Esophagus mucosa (tissue), 1 donor: ENCODE measurements at places on chromosomes 1 and 21. TPM values are rescaled to one million over a fixed set of nuclear protein-coding genes. Genes with fewer than 3 reads are reported as not detected.

- no peak for ATAC-seq
Measured at GRCh38 chr1:217892750-217893149, 261.6 kb downstream of the SPATA17 start.

DNA sequence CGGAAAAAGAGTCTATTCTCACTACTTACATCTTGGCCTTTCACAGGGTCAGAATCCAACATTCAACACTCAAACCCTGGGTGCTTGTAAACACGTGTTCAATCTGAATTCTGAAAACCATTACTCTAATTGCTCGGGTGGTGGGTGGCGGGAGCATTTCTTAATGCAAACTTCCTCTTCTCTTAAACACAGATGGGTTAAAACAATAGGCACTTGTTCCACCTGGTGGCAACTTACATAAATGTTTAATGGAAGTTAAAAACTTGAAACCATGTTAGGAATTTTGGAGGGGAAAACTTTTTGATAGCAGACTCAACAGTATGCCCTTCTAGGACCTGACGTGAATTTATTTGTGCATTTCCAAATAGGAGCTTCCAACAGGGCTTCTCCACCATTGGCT, 23.4 kb upstream of the TDRD10 start:
- no peak for ATAC-seq

DNA sequence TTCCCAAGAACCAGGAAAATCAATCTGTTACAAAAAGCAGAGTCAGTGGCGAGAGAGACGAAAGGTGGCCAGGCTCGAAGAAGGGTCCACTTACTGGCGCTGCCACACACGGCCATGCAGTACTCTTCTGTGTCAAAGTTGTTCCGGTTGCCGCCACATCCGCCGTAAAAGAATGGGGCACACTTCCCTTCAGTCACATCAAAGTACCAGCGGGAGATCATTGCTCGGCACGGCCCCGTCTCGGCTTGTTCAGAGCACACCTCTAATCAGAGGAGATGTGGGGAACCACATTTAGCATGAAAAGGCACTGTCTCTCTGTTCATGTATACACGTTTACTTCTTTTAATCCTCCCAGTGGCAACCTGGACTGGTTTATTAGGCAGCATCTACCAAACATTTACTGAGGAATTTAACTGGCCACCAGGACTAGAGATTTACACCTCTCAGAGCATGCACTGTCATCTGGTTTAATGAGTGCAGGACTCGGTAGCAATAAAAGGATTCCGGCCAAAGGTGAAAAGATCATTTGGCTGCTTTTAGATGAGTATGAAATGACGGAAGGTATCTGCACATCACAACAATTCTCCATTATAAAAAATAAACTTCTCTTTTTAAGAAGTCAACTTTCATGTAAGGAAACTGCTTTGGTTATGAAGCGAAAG, 170.5 kb downstream of the APP start:
- no peak for ATAC-seq

- no peak for ATAC-seq
Measured at GRCh38 chr1:24622218-24622617, 20.9 kb upstream of the SRRM1 start.

GRCh38 chr1:42983693-42984092, 25.0 kb upstream of the SLC2A1 start:
- ATAC-seq = no peak

GRCh38 chr1:27773826-27774445, 917 bp downstream of the STX12 start:
- ATAC-seq = peak; percentile 3

DNA sequence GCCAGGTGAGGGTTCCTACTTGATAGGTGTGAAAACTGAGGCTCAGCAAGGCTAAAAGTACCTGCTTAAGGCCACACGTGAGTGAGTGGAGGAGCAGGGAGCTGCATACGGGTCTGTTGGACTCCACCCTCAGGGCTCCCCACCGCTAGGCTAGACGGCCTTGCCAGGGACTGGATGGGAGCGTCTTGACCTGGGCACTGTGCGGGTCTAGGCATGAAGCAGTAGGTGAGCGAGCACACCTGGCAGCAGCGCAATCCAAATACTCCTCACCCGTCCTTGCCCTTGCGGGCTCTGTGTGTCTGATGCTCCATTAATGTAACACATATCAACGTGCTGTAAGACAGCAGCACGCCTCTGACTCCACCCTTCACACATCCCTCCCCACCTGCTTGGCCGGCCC, 94.0 kb downstream of the LACTBL1 start:
- peak; percentile 80 for ATAC-seq

GRCh38 chr1:14421977-14422609, 176.4 kb upstream of the KAZN start:
- no peak for ATAC-seq

- no peak for ATAC-seq
Measured at GRCh38 chr1:212228591-212229119, 56.6 kb upstream of the PPP2R5A start.

GRCh38 chr1:243725075-243725474, 125.0 kb downstream of the AKT3 start:
- ATAC-seq = no peak

DNA sequence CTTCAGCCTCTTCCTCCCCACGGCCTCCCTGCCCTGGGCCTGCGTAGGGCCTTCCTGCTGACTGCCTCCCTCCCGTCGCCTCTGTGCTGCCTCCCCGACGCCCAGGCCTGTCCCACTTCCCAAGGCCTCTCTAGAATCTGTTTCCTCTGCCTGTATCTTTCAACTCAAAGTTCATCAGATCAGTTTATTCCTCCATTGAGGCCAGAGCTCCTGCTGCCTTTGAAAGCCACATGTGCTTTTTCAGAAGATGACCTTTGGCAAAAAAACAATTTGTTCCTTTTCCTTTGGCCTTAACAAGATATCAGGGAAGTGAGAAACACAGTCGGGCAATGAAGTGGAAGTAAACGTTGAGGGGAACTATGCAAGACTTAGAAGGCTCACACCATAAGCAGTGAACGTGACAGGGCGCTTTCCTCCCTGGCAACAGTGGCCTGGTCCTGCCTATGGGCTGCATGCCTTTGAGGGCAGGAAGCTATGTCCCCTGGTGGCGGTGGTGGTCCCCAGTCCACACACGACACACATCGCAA, 85.9 kb downstream of the PSMG1 start:
- no peak for ATAC-seq

GRCh38 chr1:19704247-19705113, 39.8 kb downstream of the HTR6 start:
- ATAC-seq = peak; percentile 91

DNA sequence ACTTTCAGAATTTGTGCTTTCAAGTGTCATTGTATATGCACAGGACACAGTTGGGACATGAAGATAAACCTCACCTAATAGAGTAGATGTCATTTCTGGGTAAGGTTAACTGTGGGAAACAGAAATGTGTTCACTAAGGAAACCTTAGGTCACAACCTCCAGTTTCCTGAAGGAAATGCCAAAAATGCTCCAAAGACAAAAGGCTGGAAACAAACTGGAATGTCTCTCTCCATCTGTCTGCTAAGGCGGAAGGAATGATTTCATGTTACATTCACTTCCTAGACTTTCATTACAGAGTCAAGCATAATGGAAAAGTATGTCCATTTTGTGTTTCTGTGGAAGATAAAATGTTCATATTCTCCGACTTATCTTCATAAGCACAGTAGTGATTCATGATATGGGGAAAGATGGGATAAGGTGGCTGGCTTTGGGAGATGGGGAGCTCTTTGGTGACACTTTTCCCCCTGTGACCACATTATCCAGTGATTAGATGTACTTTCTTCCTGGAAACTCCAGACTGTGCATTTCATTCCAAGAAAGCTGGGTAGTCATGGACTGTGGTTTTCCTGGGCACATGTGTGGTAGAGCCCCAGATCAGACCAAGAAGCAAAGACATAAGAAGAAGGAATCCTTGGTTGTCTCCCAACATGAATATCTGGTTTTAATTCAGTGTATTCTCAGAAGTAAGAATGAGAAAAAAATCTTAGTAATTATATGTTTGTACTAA, 5.7 kb downstream of the S1PR1 start:
- no peak for ATAC-seq

DNA sequence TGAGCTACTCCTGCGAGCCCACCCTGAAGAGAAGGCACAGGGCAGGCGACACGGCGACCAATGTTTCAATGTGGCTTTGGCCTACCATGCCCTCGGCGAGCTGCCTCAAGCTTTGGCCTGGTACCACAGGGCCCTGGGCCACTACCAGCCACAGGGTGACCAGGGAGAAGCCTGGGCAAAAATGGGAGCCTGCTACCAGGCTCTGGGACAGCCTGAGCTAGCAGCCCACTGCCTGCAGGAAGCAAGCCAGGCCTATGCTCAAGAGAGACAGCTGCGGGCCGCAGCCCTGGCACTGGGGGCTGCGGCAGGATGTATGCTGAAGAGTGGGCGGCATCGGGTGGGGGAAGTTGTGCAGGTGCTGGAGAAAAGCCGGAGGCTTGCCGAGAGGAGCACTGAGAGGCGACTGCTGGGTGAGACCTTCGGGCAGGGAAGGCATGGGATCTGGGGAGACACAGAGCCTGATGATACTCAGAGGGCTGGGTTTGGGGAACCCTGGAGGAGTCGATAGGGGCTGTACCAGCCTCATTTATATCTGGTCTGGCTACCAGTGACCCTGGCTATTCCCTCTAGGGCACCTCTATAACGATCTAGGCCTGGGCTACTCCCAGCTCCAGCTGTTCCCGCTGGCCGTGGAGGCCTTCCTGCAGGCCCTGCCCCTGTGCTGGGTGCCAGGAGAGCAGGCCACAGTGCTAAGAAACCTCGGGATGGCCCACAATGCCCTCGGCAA, 2.3 kb downstream of the TTC24 start:
- ATAC-seq = no peak

DNA sequence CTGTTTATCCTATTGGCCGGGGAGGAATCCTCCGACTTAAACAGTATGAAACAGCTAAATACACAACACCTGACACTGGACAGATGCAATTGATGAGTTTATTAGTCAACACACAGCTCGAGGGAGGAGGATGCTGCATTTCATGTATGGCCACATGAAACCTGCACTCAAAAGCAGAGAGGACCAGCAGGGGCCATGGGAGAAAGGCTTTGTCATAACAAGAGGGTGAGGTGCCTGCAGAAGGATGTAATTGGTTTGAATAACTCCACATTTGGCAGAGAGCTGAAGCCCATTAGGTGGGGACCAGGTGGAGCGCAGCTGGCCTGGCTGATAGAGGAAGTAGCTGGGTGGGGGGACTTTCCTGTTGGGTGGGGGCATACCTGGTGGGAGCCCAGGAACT, 599.1 kb downstream of the PTPRU start:
- ATAC-seq = no peak

- ATAC-seq = no peak
Measured at GRCh38 chr1:94578856-94579255, 37.3 kb upstream of the F3 start.

DNA sequence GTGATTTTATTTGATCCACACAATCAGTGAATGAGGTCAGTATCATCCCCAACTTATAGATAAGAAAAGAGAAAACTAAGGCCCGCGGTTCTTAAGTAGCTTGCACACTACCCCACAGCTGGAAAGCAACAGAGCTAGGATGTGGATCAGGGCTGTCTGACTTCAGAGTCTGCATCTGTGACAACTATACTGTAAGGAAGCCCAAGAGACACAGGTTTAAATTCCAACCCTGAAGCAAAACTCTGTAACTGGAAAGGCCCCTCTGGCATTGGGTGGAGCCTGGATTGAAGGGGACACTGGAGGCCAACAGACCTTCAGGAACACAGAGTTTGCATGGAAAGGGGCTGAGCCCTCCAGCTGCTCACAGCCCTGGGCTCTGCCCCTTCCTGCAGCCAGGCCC, 40.2 kb downstream of the LGR6 start:
- ATAC-seq = no peak

- ATAC-seq = no peak
Measured at GRCh38 chr1:55129194-55129728, 85.9 kb downstream of the USP24 start.

DNA sequence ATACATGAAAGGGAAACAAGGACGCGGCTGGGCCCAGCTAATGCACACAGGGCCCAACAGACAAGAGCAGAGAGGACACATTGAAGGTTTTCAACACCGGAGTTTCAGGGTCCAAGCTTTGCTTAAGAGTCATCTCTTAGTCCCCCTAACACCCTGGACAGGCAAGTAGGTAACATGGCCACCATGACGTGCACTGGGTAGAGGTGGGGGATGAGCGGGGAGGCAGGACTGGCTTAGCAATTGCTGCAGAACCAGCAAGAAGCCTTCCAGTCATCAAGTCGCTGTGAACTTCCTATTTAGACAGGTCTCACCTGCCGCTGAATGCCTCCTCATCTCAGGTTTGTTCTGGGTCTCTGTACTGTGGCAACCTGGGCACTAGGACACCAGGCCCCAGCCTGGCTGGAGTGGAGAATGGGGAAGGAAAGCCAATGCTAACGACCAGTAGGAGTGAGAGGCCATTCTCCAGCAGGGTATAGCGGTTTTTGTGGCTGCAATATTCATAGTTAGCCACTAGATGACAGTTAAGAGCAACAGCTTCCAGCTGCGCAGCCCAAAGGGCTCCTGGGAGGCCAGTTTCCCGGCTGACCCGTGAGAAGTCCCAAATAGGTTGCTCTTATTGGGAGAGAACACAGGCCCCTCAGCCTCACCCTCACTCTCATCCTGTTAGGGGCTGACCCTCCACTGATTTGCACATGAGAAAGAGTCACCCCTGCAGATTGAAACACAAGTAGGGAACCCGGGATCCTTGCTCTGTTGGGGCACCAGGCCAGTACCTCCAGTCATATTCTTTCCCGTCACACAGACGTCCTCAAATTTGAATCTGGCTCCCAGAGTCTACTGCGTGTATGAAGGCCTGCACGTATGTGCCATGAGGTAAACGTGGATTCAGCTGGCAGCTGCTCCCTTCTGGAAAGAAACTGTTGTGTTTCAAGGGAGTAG, 6.0 kb upstream of the PIGC start:
- peak; percentile 66 for ATAC-seq

DNA sequence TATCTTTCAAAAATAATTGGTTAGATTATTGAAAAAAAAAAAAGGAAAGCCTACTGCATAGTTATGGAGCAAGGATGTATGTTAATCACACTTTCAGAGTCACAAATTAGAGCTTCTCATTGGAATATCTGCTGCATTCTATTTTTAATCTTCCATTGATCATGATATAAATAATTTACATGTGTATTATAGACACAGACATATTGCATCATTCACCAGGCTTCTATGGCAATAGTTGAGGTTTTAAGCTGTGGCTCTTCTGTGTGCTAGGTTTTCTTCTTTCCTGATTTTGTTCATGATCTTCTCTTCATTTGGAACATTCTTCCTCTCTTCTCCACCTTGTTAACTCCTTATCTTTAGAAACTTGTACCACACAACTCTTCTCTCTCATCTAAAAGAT, 123.2 kb upstream of the HMCN1 start:
- ATAC-seq = no peak

The SERTAD4 gene
- 8.7 TPM for total RNA-seq

The S100A2 gene
- 4,166 TPM for total RNA-seq

The EDN2 gene
- total RNA-seq = 4.7 TPM

The KIF21B gene
- 0.52 TPM for total RNA-seq

The PLA2G4A gene
- total RNA-seq = 8.4 TPM

The TNFRSF4 gene
- total RNA-seq = 0.36 TPM

The FAM177B gene
- total RNA-seq = 0.64 TPM

The FHAD1 gene
- 0.32 TPM for total RNA-seq

The PCBP3 gene
- total RNA-seq = 0.72 TPM

The GNL2 gene
- total RNA-seq = 28.6 TPM

The SHISA4 gene
- total RNA-seq = 1.2 TPM
